ENCODE measurements at places on chromosomes 11 and 22.
A peak's percentile ranks its signal among the peaks of the same experiment; 100 is the strongest.

DNA sequence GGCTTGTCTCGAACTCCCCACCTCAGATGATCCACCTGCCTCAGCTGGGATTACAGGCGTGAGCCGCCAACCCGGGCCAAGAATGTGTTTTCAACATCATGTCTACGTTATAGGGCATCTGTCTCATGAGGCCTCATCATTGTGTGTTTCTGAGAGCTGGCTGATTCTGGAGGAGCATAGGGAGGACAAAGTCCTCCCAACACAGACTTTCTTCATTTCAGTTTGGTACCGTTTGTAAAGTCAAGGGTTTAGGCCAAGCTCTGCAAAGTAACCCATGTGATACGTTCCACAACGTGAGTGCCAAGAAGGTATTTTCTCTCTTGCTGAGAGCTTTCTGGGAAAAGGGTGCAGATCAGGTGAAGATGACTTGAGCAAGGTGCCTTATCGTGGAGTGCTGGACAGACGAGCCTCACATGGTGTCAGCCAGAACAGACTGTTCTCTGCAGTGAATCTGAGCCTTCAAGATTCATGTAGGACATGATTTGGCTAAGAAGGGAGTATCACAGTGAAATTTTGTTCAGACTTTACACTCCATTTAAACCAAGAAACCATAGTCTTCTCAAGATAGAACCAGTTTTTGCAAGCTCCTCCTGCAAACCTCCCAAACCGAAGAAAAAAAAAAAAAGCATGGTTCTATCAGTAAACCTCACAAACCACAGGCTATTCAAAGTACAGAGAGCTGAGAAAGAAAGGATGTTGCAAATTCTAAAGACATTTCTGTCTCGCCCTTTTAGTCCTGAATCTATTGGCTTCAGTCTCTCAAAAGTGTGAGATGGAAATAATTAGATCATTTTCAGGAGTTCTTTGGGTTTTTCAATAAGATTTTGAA, 71.7 kb downstream of the DBX1 start:
- no peak for DNase-seq

DNA sequence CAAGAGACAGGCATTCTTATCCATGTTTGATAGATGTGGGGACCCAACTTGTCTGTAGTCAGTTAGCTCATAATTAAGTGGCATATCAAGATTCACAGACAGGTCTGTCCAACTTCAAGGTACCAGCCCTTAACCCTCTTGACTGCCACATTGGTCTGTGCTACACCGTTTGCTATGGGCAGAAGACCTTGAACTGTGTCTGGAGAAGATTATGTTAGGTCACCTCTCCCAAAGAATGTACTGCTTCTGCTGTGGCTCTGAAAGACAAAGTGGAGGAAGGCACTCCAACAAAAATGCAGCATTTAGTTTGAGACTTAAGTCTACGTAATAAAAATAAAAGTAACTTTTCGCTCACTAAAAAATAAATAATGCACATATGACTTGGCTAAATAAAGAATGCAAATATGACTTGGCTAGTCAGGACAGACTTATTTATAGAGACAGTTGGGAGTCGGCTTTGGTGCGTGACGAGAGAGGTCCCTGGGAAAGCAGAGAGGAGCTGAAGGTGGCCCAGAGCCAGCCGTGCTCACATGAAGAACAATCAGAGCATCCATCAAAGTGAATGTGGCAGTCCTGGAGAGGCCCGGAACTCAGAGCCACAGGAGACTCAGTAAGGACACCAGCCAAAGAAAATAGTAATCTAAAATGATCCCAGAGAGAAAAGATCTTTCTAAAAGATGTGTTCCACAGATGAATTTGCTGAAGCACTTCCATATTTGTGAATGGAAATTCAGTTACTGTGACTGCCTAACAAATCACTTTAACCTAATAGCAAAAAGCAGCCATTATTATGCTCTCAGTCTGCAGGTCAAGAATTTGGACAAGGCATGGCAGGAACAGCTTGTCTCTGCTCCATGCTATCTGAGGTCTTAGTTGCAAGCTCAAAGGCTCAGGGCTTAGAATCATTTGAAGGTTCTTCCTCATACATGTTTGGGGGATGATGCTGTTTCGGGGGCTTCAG, 35.0 kb downstream of the CWC15 start:
- no peak for DNase-seq

DNA sequence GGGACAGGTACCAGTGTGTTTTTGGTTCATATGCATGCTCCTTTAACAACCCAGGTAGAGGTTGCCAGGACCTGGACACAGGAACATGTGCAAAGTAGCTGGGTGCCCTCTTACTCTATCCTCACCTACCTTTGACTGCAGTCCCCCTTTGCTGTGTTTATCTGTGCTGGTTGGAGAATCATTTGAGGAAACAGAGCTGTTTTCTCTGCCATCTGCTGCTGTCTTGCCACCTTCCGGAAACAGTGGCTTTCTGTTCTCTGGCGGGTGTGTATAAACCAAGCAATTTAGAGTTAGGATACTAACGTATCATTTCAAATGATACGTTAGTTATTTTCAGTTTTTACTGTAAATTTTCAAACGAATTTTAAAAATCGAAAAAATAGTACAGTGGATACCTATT, 171.9 kb upstream of the TTC12 start:
- no peak for DNase-seq

GRCh38 chr11:115425816-115426215, 78.4 kb downstream of the CADM1 start:
- no peak for DNase-seq

GRCh38 chr22:44399906-44400762, 87.4 kb upstream of the SHISAL1 start:
- peak; percentile 1 for DNase-seq

DNA sequence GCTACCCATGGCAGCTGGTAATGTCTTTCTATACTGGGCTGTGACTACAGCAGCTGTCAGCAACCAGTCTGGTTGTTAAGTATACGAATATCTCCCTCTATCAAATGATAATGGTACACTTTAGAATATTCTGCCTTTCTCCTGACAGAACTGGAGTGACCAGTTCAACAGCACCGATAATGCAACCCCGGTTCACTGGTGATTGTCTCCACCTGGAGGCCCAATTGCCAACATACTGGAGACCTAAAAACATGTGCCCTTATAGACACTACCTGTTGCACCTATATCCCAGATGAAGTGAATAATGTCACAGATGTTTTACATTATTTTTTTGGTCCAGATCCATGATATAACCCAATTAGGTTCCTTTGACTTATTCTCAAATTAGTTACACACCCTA, 21.1 kb downstream of the OR5P2 start:
- no peak for DNase-seq

- no peak for DNase-seq
These were observed 2.8 kb downstream of the PDGFB start for GRCh38 chr22:39241794-39242594.

GRCh38 chr11:65858681-65859087, 704 bp upstream of the CFL1 start:
- no peak for DNase-seq

GRCh38 chr11:44805596-44805995, 78.8 kb downstream of the TSPAN18 start:
- no peak for DNase-seq

GRCh38 chr11:112213753-112214152, 12.5 kb upstream of the PTS start:
- no peak for DNase-seq

Data from transverse colon (tissue), 4 donors.